Astrocyte of the spinal cord (primary cell): ENCODE measurements at places on chromosomes 2 and 18.

DNA sequence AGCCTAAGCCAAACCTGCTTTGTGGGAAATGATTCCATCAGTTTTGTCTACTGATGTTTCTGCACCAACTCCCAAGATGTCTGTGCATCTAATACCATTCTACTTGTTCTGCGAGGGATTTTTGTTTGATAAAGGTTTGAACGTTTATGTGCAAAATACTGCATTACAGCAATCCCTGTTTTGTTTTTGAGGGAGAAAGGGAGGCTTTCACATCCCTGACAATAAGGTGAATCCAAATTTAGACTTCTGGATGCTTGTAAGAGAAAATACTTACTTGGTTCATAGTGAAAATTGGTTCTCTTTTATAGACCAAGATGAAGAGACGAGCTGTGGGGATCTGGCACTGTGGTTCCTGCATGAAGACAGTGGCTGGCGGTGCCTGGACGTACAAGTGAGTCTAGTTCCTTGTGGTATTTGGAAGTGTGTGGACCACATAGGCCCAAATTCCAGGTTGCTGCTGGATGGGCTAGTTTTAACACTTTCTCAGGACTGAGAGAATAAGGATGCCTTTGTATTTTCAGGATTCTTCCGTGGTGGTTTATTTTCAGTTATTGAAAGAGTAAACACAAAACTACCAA lies 1.1 kb downstream of the RPL37A start:
- DNase-seq, result no peak

DNA sequence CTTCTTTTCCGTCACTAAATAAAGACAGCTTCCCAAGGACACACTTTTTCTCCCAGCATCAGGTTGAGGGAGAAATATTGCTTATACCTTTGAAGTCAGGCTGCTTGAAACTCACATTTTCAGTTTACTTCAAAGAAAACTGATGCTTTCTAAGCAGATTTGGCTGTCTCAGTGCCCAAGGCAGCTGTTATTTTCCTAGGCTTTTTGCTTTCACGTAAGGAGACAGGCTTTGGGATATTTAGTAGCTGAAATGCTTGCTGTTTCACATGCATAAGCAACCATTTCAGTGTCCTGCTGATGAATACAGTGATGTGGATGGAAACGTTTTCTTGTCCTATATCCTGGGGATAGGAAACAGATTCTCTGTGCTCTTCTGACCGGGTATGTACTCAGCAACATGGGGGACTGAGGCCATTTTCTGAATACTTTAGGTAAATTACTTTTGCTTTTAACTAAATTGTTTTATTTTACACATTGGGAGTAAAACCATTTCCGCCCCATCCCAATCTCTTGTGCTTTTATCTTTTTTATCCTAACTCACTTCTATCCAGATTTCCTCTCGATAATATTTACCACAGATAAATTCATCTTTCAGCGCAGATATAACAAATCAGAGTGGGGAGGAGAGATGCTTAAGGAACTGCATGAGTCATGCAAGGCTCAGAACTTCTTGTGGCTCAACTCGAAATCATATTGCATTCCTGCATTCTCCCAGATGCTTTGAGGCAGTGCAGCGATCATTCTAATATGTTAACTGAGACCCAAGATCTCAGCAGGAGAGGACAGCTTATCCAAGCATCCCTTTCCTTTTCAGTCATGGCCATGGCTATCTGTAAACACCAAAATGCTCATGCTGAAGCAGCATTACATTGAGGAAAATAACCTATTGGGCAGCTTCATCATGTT lies 22.2 kb downstream of the GALR1 start:
- DNase-seq, result peak; percentile 75

- peak; percentile 56 for DNase-seq
These were observed 1.6 kb upstream of the NFE2L2 start for GRCh38 chr2:177265824-177266817.

GRCh38 chr18:80202264-80202998 lies 44.9 kb downstream of the PARD6G start:
- DNase-seq, result no peak

DNA sequence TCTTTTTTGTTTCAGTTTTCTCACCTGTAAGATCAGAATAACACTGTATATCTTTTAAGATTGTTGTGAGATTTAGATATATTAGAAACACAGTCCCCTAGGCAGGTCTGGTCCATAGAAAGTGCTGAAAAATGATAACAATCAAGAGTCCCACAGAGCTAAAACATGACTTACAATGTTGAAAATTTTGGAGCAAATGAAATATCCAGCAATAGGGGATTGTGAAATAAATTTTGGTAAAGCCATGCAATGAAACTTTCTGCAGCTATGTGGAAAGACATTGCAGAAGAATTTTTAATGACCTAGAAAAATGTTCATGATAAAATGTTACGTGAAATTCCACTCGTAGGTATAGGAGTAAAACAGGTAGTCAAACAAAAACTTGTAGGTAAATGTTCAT lies 127.6 kb upstream of the SERPINE2 start:
- DNase-seq, result no peak

- DNase-seq, result no peak
These were observed 17.0 kb downstream of the MBOAT2 start for GRCh38 chr2:8986327-8986976.

DNA sequence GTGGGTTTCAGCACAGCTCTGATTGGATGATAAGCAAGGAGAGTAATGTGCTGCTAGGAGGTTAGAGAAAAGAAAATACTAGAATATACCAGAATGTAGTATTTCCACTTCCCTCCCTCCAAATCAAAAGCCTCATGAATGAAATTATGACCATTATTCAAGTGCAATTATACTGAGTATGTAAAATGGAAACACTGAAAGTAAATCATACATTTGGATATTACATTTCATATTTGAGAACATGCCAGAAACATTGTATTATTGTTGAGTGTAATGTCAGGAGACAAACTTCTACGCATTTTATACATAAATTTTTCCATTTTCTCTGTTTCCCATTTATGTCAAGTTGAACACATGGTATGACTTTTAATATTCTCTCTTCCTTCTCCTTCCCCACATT lies 942 bp upstream of the CETN1 start:
- DNase-seq, result no peak

GRCh38 chr2:46963941-46964673 lies 48.5 kb upstream of the MCFD2 start:
- no peak for DNase-seq

DNA sequence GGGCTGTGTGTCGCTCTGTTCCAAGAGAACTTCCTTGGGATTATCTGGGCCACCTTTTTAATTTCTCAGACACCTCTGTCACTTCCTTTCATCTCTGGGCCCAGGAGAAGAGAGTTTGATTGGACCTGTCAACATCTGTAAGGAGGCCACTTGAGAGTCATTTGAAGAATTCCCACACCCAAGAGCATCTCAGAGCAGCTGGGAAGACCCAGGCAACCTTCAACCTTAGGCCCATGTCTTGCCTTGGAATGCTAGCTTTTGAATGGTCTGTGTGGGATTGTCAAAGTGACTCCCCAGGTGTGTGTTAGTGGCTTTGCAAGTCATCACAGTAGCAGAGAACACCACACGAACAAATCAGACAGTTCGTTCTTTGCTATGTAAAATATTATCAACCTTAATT lies 280.3 kb downstream of the CYRIA start:
- no peak for DNase-seq

DNA sequence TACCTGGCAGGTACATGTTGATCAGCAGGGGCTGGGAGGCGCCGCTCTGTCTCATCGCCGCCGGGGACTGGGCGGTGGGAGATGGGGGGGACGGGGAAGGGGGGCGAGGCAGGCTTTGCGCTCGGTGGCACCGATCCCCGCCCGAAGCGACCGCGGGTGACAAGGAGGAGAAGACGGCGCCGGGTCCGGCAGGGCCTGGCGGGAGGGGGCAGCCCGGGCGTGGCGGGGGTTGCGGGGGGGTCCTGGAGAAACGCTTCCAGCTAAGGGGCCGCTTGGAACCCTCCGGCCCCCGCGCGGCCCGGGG lies at the start of gene FEV:
TSS of gene FEV (minus strand) at position 164 of the 304 bp plus-strand sequence. CDS start at position 55, 109 bp downstream.
- no peak for DNase-seq

- no peak for DNase-seq
These were observed 138.2 kb downstream of the SH3RF3 start for GRCh38 chr2:109266998-109267854.

- DNase-seq, result peak; percentile 79
These were observed 4.6 kb downstream of the TGIF1 start for GRCh38 chr18:3454365-3455089.

GRCh38 chr2:203799908-203800307 lies 67.7 kb upstream of the CTLA4 start:
- no peak for DNase-seq

DNA sequence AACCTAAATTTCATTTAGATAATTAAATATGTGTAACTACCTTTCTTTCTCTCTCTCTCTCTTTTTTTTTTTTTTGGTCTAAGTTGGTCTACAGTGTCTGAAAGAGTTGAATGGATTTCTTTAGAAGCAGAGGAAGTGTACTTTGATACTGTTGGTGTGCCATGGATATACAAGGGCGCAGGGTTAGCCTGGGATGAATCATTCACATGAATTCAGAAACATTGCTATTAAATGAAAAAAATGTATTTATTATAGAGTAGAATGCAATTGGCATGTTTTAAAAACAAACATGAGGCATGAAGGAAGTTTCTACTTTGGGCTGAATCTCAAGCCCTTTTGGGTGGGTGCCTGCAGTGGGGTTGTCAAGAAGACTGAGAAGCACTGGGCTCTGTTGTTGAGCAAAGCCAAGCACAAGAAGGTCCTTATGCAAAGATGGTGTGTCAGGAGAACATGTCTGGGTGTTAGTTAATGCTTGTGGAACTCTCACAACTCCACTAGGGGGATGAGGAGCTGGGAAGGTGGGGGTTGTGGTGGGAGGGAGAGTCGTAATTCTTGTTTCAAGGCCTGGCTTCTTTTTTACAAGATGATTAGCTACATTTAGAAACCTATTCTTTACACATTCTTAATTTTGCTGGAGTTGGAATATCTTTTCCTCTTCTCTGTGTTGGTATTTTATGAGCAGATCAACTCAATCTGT lies 57.9 kb downstream of the LYPD6 start:
- no peak for DNase-seq

DNA sequence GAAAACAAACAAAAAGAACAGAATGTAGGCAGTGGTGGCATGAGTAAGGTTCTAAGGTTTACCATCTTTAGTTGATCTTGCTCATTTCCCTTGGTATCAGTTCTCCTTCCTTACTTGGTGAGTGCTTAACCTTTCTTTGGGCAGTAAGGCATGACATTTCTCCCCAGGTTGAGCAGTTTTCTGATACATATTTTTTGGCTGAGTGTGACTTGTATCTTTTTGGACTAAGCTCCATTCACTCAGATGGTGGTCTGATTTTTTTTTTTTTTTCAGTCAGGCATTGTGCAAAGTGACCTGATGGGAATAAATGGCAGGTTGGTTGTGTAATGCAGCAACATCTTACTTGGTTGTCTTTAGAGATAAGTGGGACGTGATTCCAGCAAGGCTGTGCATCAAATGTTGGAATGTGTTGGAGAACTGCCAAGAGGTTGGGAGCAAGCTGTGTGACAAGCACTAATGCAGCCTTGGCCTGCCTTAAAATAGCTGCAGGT lies 15.1 kb downstream of the SPTBN1 start:
- peak; percentile 64 for DNase-seq

GRCh38 chr2:86807468-86808275 lies 17.0 kb upstream of the CD8A start:
- peak; percentile 23 for DNase-seq

- DNase-seq, result peak; percentile 34
These were observed 677.6 kb upstream of the ID2 start for GRCh38 chr2:8004250-8004681.

GRCh38 chr2:133248264-133248663 lies 320.0 kb downstream of the NCKAP5 start:
- no peak for DNase-seq

GRCh38 chr18:3513481-3513880 lies 63.5 kb downstream of the TGIF1 start:
- DNase-seq, result no peak

- DNase-seq, result peak; percentile 71
These were observed 759 bp downstream of the PPP4R3B start for GRCh38 chr2:55616551-55617174.

- DNase-seq, result no peak
These were observed 16.8 kb upstream of the PAX3 start for GRCh38 chr2:222315443-222316121.

DNA sequence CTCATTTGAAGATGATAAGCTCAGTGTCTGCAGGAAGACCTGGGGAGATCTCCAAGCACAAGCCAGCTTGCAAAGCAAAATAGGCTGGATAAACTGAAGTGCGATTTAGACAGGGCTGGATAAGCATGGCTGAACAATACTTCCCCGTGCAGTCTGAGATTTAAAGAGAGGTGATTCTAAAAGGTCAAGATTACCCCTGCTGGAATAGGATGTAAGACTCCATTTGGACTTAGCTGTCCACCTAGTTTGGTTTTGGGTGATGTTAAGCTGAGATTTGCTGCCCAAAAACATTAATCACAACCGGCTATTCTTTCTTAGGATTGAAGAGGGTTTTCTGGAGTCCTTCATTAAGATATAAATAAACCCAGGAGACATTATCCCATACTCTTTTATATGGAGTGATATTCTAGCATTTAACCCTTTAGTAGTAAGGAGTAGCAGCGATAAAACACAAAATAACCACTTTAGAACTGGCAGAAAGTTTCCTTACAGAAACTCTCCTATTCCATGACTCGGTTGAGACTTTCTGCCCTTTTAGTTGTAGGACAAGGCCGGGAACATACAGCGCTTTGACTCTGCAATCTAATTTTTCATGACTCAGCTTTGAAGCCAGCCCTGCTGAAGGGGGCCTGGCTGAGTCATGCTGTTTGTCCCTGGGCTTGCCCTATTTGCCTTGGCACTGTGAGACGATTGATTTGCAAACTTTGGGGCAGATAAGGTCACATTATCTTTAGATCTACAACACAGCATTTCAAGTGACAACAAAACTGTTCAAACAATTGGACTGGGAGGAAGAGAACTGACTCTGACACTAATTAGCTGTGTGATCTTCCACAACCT lies 238.2 kb downstream of the GCA start:
- DNase-seq, result peak; percentile 41

GRCh38 chr2:36672199-36672598 lies 24.3 kb upstream of the VIT start:
- peak; percentile 48 for DNase-seq

GRCh38 chr2:100000915-100001707 lies 141.3 kb downstream of the AFF3 start:
- no peak for DNase-seq

- no peak for DNase-seq
These were observed 99.9 kb downstream of the NFATC1 start for GRCh38 chr18:79495591-79496071.

- DNase-seq, result no peak
These were observed 300.7 kb downstream of the NOL4 start for GRCh38 chr18:33923980-33924379.

GRCh38 chr18:24214913-24215312 lies 76.1 kb downstream of the CABYR start:
- DNase-seq, result no peak

GRCh38 chr2:213306316-213306942 lies 22.2 kb downstream of the SPAG16 start:
- peak; percentile 51 for DNase-seq

- no peak for DNase-seq
These were observed 13.0 kb downstream of the AMER3 start for GRCh38 chr2:130768191-130768855.

GRCh38 chr18:43160509-43160908 lies 45.0 kb upstream of the RIT2 start:
- DNase-seq, result peak; percentile 69

- no peak for DNase-seq
These were observed 12.6 kb downstream of the MFSD6 start for GRCh38 chr2:190420801-190421200.

- no peak for DNase-seq
These were observed 227.1 kb downstream of the ANAPC1 start for GRCh38 chr2:111656894-111657293.
